ENCODE measurements at places on chromosomes 4 and X. TPM values are rescaled to one million over a fixed set of nuclear protein-coding genes. Genes with fewer than 3 reads are reported as not detected.

MAP3K15 gene
- not detected for total RNA-seq

- no peak overlapping the region for H3K27ac ChIP-seq
- no peaks in the 10 kb centered on the region for H3K4me1 ChIP-seq
- DNase-seq = no peak
- H3K4me3 ChIP-seq = no peak overlapping the region
- H3K27me3 ChIP-seq = no peaks in the 10 kb centered on the region
- H3K36me3 ChIP-seq = no peaks in the 10 kb centered on the region
These were observed 518.1 kb downstream of the GRXCR1 start for GRCh38 chr4:43410636-43411035.

- no peak for DNase-seq
- no peak overlapping the region for H3K27ac ChIP-seq
- no peak overlapping the region for H3K4me3 ChIP-seq
- H3K27me3 ChIP-seq = no peaks in the 10 kb centered on the region
- no peaks in the 10 kb centered on the region for H3K36me3 ChIP-seq
These were observed 10.8 kb downstream of the CAMK2D start for GRCh38 chr4:113750734-113751133.

- no peak overlapping the region for H3K4me3 ChIP-seq
- no peak for DNase-seq
- no peaks in the 10 kb centered on the region for H3K36me3 ChIP-seq
- H3K27ac ChIP-seq = no peak overlapping the region
- no peaks in the 10 kb centered on the region for H3K4me1 ChIP-seq
These were observed 406.7 kb downstream of the MAPK10 start for GRCh38 chr4:85952972-85953650.

DNA sequence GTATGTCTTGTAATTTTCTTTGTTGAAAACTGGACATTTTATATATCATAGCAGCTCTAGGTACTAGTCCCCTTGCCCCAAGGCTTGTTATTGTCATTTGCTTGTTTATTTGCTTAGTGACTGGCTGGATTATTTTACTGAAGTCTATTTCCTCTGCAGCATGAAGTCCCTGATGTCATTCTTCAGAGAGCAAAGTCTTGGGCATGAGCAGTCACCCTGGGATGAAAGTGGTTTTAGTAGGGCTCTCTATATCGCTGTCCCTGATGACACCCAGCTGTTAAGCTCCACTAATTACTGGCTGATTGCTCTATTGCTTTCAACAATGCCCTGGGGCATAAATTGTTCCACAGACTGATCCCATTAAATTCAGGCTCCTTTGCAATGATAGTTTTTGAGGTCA lies 113.5 kb upstream of the USP9X start:
- no peak for DNase-seq
- H3K27ac ChIP-seq = no peak overlapping the region
- no peaks in the 10 kb centered on the region for H3K4me1 ChIP-seq
- no peaks in the 10 kb centered on the region for H3K36me3 ChIP-seq

- DNase-seq = no peak
- no peaks in the 10 kb centered on the region for H3K36me3 ChIP-seq
These were observed 293.9 kb downstream of the RAB28 start for GRCh38 chr4:13190093-13190721.

PNCK gene
- 5.7 TPM for total RNA-seq

- no peak overlapping the region for H3K27ac ChIP-seq
- DNase-seq = no peak
- no peaks in the 10 kb centered on the region for H3K4me1 ChIP-seq
- H3K27me3 ChIP-seq = no peaks in the 10 kb centered on the region
- H3K4me3 ChIP-seq = no peak overlapping the region
These were observed 84.3 kb downstream of the DCAF8L2 start for GRCh38 chrX:27674491-27674890.

DNA sequence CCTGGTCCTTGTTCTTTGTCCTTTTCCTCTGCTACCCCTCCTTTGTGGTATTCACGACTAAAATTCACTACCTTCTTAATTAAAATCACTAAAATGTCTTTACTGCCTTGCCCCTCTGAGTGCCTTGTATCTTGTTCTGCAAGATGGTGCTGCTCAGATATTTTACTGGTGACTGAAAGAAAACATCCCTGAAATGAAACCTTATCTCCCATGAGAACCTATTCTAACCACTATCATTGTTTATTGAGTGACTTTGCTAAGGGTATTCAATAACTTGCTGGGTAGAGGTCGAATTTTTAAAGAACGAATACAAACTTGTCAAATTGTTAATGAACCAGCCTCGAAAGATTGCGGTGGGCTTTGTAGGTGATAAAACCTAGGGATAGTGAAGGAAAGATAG lies 52.8 kb downstream of the SPRY1 start:
- no peaks in the 10 kb centered on the region for H3K27me3 ChIP-seq
- H3K4me1 ChIP-seq = peaks cover 12% of the 10 kb centered on the region
- no peak overlapping the region for H3K27ac ChIP-seq
- H3K36me3 ChIP-seq = no peaks in the 10 kb centered on the region

- H3K4me3 ChIP-seq = no peak overlapping the region
- H3K4me1 ChIP-seq = no peaks in the 10 kb centered on the region
- no peaks in the 10 kb centered on the region for H3K36me3 ChIP-seq
- H3K27ac ChIP-seq = no peak overlapping the region
- H3K27me3 ChIP-seq = no peaks in the 10 kb centered on the region
These were observed 252.3 kb downstream of the PDHA2 start for GRCh38 chr4:96092151-96092705.

GRCh38 chr4:17765514-17766286 lies 15.7 kb downstream of the FAM184B start:
- no peaks in the 10 kb centered on the region for H3K27me3 ChIP-seq
- no peak for DNase-seq
- H3K36me3 ChIP-seq = no peaks in the 10 kb centered on the region
- no peaks in the 10 kb centered on the region for H3K4me1 ChIP-seq
- H3K4me3 ChIP-seq = no peak overlapping the region

DNA sequence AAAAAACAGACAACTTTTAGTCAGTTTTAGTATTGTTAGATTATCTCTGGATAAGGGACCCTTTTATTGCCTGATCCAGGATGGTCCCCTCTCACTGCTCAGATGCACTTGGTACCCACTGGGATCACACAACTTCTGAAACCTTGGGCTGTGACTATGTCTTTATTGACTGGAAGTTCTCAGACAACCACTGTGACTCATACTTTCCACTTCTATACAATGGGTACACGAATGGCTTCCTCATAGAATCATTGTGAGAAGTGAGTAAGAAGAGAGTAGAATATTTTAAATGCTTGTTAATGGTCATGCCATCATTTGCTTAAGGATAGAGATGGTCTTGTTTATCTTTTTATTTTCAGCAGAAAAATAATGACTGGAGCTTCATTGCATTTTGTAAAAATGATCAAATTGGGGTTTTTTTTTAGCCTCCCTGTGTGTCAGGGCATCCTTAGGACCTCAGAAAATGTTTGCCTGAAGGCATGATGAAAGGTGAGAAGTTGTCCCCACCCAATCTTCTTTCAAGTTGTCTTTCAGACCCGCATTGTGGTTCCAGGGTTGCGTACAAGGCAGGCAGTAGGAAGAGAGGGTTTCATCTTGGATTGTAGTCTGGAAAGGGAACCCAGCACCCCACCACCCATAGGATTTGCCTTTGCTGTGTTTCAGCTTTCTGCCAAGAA lies 115.1 kb downstream of the CPEB2 start:
- no peaks in the 10 kb centered on the region for H3K36me3 ChIP-seq
- no peaks in the 10 kb centered on the region for H3K27me3 ChIP-seq

- H3K27me3 ChIP-seq = no peaks in the 10 kb centered on the region
- no peaks in the 10 kb centered on the region for H3K36me3 ChIP-seq
- no peaks in the 10 kb centered on the region for H3K4me1 ChIP-seq
- DNase-seq = no peak
- H3K27ac ChIP-seq = no peak overlapping the region
These were observed 345.1 kb upstream of the TACR3 start for GRCh38 chr4:104064646-104065577.

XAGE5 gene
- total RNA-seq = not detected

GRCh38 chr4:140078366-140078765 lies 75.6 kb downstream of the MAML3 start:
- H3K27me3 ChIP-seq = no peaks in the 10 kb centered on the region
- H3K27ac ChIP-seq = no peak overlapping the region
- no peak for DNase-seq
- H3K4me1 ChIP-seq = peaks cover 4% of the 10 kb centered on the region
- no peak overlapping the region for H3K4me3 ChIP-seq
- no peaks in the 10 kb centered on the region for H3K36me3 ChIP-seq
